B cell (primary cell): ENCODE measurements at places on chromosomes 2 and 18. TPM values are rescaled to one million over a fixed set of nuclear protein-coding genes. Genes with fewer than 3 reads are reported as not detected.

CYBRD1 gene
- not detected in 2 replicates for total RNA-seq

ALPG gene
- not detected in 2 replicates for total RNA-seq

SDC1 gene
- total RNA-seq = not detected in 2 replicates

FOXD4L1 gene
- total RNA-seq = 0.32 and 0.81 TPM in 2 replicates

PAX8 gene
- 0.64 and 1.2 TPM in 2 replicates for total RNA-seq

DNA sequence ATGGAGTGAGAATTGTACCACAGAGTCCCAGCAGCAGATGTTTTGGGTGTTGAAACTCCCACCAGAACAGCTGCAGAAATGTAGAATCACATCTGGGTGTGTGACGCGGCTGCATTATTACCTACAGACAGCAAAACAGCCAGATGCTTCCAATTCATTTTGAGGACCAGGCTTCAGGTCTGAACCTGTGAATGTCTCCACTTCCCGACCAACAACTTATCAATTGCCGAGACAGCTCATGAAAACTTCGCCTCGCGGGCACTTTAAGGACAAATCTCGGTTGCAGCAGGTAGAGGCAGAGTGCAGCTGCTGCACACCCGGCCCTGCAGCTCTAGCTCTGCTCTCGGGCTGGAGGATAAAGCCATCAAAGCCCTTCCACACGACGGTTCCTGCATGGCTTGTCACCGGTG, 202.0 kb downstream of the HRH4 start:
- no peak for DNase-seq

GRCh38 chr2:10381997-10382353, 66.2 kb downstream of the ODC1 start:
- no peak for DNase-seq

DNA sequence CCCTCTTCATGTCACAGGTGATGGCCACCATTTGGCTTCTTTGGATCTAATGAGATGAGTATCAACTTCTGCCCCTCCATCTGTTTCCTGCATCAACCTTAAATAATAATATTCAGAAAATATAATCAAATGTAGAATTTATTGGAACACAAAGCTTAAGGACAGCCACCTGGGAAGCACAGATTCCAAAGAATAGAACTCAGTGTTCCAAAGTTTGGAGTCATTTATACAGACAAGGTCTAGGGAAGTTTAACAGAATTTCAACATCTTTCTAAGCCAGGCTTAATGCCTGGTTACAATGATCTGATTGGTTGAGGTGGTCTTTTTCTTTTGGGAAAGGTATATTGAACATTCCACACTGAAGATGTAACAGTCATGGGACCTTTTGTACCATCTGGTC, 218.0 kb upstream of the PIEZO2 start:
- no peak for DNase-seq

- DNase-seq = no peak
These were observed 1284.9 kb upstream of the LRRTM1 start for GRCh38 chr2:81589406-81589805.

DNA sequence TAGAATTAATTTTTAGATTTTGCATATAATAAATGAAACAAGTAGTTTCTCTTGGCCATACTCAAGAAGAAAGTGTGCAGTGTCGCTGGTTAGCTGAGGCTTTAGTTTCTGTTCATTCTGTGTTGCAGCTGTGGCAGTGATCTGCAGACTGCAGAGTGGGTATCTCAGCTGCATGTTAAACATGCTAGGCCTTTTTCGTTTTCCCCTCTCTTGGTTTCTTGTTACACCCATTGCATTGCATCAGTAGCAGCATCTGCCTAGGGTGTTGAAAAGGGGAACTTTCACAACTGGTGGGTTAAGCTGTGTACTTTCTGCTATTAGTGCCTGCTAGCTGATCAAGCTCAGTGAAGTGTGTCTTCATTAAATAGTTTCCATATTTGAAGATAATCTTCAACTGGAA, 51.3 kb downstream of the ACSL3 start:
- peak; percentile 80 for DNase-seq

DNA sequence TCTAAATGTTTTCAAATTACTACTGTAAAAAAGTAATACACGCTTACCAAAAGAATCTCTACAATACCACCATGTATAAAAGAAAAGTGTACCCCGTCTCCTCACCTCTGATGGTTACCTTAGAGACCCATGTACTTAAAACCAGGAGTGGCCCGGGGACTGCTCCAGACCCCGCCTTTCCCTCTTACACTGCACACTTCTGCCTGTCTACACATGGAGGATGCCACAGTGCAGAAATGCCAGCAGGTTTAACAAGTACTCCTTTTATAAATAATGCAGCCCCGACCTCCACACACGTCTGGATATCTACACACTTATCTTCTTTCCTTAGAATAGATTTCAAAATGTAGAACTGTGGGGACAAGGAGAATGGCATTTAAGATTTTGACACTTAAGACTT, 5.3 kb downstream of the HDAC4 start:
- DNase-seq = no peak

- DNase-seq = no peak
These were observed 6.8 kb upstream of the PLB1 start for GRCh38 chr2:28488858-28489575.

DNA sequence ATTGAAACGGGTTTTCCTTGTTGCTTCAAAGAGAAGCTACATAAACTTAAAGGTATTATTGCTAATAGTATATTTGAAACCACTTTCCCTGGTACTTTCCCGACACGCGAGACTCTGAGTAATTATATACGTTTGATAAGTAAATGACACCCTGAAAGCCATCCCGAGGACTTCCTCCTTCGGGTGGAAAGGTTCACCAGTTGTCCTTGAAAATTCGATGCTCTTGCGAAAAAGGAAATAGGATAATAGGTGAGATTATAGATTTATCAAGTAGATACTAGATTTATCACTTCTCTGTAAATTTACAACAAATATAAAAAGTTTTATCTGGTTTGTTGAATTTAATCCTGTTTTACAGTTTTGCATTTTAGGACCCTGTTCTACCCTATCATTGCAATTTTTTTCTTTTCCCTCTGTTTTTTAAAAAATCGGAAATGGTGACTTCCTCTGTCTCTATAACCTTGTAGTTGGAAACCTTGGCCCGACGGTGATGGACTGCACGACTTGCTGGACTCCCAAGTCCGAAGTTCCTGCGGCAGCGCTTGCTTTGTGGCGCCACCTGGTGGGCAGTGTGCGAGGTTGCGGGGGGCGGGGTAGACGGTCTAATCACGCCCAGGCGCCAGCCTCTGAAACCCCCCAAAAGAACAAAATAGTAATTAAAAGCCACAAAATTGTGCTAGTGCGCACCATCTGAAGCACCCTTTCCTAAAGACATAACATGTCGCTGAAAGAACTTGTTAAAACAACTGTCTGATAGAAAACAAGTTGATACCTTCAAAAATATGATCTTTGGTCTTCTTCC, 972 bp upstream of the DLX2 start:
- peak; percentile 66 for DNase-seq

DNA sequence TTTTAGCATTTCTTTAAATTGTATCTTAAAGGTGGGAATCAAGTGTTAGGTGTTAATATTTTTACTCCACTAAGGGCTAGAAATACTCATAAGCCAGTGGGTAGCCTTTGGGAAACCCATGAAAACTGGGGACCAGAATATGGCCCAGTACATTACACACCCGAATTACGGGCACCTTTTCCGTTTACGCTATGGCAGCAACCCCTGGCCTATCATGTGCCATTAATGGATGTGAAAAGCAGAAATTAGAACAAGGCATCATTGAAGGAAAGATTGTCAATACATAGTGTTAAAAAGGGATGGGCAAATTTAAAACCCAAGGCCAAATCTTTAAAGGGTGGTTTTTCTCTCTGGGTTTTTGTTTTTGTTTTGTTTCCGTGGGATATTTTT, 781 bp downstream of the FARP2 start:
- DNase-seq = peak; percentile 36
